Mesothelial cell of epicardium (in vitro differentiated cells): ENCODE measurements at places on chromosomes 2 and 18.
A peak's percentile ranks its signal among the peaks of the same experiment; 100 is the strongest.

DNA sequence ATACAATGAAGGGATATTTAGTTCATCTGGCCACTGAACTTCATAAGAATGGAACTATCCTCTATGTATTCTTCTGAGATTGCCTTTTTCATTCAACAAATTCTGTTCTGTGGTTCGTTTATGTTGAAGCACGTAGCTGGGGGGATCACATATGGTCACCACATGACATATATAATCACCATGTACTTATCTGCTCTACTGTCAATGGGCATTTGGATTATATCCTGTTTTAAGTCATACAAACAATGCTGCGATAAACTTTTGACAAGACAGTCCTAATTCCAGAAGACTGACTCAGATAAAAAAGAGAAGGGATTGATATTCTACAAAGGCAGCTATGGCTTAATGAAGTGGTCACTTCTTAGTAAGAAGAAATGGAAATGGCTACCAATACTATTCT lies 116.0 kb upstream of the CCDC195 start:
- DNase-seq: no peak

DNA sequence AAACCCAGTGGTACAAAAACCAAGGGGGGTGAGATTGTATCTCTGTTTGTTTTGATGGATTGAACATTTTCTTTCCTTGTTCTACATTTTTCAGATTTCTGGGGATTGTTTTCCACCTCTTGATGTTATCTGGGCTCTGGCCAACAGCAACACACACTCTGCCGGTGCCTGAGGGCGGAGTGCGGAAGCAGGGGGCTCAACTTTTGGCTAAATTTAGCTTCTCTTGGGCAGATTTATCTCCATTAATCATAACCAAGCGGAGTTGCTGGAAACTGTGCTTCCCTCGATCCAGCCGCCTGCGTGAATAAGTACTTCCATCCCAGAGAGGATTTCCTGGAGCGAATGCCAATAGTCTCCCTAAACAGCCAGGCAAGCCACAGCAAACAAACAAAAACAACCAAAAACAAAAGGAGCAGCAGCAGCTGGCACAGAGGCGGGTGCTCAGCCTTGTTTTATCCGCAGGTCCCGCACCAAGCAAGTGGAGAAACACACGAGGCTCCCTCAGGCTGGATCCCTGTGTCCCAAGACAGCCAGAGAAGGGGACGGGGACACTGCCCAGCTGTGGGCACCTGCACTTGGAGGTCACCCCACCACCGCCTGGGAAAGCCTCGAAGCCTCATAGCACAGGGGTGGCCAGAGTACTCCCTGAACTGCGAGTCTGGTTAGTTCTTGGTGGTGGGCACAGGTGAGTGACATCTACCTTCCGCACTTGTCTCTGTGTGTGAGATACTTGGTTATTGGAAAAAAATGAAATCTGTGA lies 143.4 kb downstream of the NDUFA10 start:
- DNase-seq: peak; percentile 41

DNA sequence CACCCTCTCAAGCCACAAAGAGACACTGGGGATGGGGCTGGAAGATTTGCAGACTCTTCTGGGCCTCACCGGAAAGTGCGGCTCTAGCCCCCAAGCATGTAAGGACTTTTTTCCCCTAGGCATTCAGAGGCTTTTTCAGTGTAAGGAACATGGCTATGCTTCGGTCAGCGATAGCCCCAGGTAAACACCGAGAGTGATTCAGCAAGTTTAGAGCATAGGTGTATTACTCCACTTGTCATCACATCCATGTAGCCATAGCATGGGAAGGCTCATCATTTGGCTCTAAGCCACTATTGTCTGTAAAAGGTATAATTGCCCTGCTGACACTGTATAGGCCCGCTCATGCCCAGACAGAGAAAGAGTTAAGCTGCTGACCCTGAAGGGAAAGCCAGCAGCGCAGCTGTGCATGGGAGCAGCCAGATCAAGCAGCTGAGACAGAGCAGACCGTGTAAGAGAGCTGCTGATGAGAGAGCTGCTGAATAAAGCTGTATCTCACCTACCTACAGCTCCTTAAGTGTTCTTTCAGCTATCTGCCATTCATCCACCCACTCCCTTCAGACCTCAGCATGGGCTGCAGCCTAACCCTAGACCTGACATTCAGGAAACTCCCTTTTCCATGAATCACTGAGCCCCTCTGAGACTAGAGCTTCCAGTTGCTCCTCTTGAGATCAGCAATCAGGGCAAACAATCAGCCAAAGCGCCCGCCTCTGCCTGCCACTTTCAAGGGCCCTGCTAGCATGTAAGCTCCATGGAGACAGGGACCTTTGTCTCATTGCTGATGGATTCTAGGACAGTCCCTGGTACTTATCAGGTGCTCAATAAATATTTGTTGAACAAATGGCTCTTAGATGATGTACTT lies 25.5 kb downstream of the LGALSL start:
- DNase-seq: no peak

DNA sequence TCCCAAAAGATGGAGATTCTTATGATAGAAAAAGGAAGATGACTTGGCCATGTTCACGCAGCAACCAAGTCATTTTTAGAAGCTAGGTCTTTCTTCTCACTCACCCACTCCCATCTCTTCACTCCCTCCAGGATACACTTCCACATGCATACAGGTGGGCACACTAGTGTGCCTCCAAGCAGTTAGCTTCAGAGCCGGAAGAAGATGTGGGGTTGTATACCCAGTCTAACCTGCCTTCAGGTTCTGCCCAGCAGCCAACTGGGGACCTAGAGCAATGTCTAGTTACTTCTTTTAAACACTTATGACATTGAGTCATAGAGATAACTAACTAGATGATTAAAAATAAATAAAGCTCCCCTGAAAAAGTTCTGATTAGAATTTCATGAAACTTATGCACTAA lies 21.8 kb upstream of the TANK start:
- no peak for DNase-seq

GRCh38 chr18:44741511-44741910 lies 60.8 kb downstream of the SETBP1 start:
- DNase-seq: no peak

DNA sequence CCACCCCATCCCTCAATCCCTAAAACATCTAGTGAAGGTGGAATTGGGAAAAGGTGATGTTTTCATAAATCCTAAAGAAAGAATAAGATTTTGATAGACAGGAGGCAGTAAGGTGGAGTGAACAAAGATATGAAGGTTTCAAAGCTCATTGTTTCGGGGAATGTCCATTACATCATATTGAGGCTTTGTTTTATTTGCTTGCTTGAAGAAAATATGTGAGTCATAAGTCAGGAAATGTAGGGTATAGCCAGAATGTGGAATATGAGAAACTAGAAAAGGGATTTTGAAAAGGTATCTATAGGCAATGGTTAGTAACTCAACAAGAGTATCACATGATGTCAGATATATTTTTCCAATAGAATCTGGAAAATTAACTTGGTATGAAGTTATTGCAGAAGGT lies 1178.5 kb upstream of the ACVR2A start:
- DNase-seq: no peak

DNA sequence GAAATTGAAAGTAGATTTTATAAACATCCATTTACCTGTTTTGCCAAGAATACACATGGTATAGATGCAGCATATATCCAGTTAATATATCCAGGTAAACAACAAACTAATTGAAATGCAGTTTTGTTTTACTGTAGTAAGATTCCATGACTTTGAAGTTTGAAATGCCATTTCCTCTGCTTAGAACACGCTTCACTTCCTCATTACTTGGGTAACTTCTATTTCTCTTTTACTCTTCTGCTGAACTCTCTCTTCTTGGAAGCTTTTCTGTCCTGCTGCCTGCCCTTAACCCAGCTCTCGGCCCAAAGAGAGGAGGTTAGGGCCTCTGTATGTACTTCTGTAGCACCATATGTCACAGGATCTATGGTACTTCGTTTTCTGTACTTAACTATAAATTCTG lies 14.1 kb upstream of the IL1RL2 start:
- no peak for DNase-seq

DNA sequence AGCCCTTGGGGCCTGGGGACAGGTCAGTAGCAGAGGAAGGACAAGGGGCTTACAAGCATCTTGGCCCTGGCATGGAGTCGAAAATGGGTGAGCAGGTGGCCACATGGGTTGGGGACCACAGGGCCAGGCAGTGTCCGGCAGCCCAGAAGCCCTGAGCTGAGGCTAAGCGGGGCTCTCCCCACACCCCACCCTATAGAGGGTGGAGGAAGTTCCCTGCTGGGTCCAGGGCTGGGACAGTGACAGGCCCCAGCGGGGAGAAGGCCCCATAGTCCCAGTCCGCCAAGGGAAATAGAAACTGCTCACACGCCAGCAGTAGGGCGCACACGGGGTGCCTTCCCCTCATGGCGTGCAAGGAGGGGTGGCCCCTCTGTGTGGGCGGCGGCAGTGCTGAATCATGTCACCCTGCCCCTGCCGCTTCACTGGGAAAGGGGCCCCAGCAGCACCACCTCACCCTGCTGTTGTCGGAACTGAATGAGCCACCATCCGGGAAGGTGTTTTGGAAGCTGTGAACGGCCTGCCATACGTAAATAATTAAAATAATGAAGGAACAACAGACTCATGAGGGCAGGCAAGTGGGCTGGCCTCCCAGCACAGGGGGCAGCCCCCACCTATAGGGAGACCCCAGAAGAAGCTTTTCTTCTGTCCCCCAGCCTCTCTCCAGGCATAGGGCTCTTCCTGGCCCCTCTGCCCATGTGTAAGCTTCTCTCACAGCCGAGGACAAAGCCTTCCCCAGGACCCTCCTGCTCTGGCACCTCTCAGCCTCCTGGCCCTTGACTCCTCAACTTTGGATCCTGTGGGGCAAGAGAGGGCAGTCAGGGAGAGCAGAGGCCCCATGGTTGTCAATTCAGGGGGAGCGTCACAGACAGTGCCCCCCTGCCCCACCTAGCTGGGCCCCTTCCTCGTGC lies 12.7 kb upstream of the DUSP2 start:
- no peak for DNase-seq

- no peak for DNase-seq
Observed at GRCh38 chr2:128779301-128780095, 460.8 kb upstream of the HS6ST1 start.

- no peak for DNase-seq
Observed at GRCh38 chr2:95531254-95531771, 46.8 kb upstream of the TRIM43B start.

- no peak for DNase-seq
Observed at GRCh38 chr2:190343089-190343535, 277 bp upstream of the INPP1 start.

DNA sequence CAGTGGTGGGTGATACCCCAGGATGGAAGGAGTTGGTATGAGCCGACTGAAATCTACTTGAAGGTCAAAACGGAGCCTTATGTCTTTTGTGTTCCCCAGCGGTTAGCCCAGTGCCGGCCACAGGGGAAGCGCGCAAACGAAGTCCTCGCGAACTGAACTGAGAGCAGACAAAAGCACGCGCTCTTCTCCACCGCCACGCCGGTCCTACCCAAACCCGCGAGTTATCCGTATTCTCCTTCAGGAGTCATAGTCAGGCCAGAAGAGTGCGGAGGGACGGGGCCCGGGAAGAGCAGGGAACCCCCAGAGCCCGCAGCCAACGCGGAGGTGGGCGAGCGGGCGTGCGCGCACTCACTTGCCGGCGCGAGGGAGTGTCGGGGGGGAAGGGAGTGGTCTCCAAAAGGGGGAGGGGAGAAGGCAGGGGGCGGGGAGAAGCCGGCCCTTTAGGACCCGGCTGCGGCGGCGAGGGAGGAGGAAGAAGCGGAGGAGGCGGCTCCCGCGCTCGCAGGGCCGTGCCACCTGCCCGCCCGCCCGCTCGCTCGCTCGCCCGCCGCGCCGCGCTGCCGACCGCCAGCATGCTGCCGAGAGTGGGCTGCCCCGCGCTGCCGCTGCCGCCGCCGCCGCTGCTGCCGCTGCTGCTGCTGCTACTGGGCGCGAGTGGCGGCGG lies at the start of gene IGFBP2:
Gene IGFBP2, plus strand, starts transcription at position 469 of the 664 bp plus-strand sequence. Its CDS starts 104 bp downstream, at position 573.
- DNase-seq: peak; percentile 71

- no peak for DNase-seq
Observed at GRCh38 chr2:56613254-56613653, 429.5 kb downstream of the CCDC85A start.

- DNase-seq: no peak
Observed at GRCh38 chr2:20672201-20672951, 5.4 kb downstream of the GDF7 start.

DNA sequence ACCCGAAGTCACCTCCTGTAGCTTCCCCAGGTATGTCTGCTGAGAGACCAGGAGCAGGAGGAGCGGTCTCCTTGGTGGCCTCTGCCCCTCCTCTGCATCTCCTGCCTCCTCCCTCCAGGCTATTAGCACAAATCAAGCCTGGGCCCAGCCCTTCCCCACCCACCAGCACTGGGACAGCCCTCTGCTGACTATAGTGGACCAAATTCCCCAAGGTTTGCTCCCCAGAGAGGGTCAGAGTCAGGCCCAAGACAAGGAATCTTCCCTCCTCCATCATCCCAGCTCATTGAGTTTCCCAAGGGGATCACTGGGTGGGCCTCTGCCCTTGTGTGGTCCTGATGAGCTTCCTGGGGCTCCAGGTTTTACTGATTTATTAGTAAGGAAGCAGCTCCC lies 62.1 kb downstream of the EMILIN2 start:
- no peak for DNase-seq

GRCh38 chr2:202307690-202308089 lies 42.1 kb downstream of the NOP58 start:
- DNase-seq: no peak

GRCh38 chr2:121333834-121334558 lies 49.0 kb upstream of the TFCP2L1 start:
- DNase-seq: no peak

DNA sequence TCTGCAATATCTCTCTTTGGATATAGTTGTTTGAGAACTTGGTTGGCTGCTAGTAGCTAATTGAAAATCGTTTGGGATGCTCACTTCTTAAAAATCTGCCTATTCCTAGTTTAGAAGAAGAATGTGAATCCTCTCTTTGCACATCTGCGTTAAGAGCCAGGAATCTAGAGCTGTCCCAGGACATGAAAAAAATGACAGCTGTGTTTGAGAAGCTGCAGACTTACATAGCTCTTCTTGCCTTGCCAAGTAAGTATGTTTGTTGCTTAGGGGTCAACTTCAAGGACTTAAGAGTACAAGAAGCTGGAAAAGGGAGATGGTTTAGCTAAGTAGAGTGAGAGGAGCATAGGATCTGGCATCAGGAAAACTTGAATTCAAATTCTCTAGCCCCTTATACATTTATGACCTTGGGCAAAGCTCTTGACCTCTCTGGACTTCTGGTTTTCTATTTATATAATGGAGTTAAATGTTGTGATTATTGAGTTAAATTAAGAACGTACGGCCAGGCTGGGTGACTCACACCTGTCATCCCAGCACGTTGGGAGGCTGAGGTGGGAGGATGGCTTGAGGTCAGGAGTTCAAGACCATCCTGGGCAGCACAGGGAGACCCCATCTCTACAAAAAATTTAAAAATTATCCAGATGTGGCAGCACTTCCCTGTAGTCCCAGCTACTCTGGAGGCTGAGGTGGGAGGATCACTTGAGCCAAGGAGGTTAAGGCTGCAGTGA lies 55.2 kb upstream of the STON1 start:
- DNase-seq: no peak

- no peak for DNase-seq
Observed at GRCh38 chr2:65656160-65656718, 223.8 kb upstream of the SPRED2 start.

- no peak for DNase-seq
Observed at GRCh38 chr2:231200805-231201474, 2.5 kb downstream of the ARMC9 start.
